ENCODE measurements at places on chromosomes 13 and 19.
A peak's percentile ranks its signal among the peaks of the same experiment; 100 is the strongest.

DNA sequence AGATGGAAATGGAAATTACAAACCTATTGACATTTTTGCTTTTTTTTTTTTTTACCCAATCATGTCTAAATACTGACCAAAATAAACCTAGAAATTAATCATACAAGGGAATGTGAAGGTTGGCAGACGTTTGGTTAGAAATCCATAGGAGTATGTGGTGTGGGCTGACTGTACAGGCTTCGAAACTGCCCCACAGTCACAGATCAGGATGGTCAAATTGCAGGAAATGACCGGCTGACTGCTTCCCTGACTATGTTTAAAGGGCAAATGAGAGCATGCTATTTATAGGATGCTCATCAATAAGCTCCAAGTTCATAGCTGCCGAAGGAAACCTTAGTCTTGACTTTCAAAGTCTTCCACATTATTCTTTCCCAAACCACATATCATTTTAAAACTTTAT lies 118.4 kb downstream of the COG6 start:
- peak; percentile 75 for DNase-seq

- DNase-seq = no peak
These were observed 16.6 kb downstream of the ADAMTS10 start for GRCh38 chr19:8593931-8594330.

- DNase-seq = no peak
These were observed 4.2 kb upstream of the CDX2 start for GRCh38 chr13:27973291-27973690.

DNA sequence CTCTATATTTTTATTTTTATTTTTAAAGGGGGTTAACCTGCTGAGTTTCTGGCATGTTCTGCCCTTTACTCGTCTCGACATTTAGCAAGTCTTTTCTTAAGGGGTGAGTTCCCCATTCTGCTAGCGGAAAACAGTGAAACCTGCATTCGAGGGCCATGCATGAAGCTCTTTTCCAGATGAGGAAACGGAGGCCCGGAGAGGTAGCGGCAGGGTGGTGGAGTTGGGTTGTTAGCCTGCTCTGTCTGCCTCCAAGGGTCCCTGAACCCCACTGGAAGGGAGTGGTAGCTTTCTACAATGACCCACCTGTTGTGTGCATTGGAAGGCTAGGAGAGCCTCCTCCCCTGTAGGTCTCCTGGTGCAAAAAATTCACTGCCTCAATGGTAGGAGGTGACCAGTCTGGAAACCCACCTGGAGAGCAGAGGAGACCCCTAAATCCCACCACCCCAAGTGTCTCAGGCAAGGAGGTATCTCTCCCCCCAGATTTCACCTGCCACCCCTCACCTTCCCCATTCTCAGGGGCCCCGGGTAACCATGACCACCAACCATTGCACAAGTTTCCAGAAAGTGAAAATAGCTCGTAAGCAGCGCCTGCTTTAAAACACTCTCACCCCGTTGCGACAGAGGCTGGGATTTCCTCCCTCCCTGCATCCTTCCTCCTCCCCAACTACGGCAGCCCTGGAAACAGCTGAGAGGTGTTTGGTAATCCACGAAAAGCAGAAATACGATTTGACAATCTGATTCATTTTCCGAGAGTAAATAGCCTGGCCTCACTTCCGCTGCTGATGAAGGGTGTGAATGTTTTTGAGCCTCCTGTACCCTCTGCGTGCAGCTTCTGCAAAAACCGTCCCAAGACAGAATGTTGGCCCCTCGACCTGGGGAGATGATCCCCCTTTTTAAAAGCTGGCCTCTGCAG lies 3.5 kb downstream of the KLF2 start:
- peak; percentile 73 for DNase-seq

DNA sequence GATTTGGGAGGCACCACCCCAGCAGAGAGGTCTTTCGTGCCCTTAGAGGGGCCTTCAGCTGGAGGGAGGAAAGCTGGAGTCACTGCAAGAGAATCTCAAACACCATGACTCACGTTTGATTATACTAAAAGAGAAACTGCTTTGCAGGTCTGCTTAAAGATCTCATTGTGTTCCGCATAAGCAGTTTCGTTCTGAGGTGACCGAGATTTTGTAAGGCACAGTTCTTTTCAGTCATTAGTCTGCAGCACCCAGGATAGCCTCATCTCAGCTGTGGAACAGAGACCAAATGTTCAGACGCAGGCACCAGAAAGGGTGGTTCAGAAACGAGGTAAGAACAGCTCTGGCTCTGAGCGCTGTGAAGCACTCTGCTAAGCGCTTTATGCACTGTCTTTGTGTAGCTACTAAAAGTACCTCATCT lies 71.2 kb upstream of the GTF3A start:
- DNase-seq = peak; percentile 47

DNA sequence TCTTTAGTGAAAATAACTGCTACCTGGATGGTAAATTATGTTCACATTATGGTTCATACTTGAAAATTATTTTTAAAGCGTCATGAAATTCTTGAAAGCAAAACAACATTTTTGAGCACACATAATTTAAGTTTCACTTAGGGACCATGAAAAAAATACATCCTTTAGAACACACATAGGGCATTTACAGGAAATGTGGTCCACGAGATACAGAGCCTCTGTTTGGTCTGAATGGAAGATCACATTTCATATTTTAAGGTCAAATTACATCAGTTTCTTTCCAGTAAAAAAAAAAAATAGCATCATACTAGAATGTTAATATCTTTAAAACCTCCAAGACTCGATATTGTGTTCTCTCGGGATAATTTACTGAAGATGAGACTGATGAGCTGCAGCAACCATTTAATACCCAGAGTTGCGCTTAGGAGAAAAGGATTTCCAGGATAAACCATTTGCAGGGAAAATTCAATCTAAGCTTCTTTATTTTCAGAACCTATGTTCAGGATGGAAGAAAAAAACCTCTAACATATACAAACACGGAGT lies 720.7 kb downstream of the DIAPH3 start:
- DNase-seq = no peak

DNA sequence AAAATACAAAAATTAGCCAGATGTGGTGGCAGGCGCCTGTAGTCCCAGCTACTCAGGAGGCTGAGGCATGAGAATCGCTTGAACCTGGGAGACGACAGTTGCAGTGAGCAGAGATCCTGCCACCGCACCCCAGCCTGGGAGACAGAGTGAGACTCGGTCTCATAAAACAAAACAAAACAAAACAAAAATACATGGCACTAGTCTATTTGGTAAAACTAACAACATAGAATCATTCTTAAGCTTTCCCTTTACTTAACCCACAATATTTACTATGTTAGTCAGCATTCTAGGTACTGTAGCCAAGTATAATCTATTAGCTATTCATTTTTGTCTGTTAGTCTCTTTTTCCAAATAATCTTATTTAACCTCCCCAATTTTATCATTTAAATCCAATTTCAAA lies 1482.8 kb downstream of the SLITRK5 start:
- DNase-seq = no peak

GRCh38 chr19:7912144-7912696 lies 2.4 kb upstream of the TGFBR3L start:
- DNase-seq = no peak

- DNase-seq = peak; percentile 68
These were observed 11.9 kb downstream of the SELENOW start for GRCh38 chr19:47790398-47790814.

DNA sequence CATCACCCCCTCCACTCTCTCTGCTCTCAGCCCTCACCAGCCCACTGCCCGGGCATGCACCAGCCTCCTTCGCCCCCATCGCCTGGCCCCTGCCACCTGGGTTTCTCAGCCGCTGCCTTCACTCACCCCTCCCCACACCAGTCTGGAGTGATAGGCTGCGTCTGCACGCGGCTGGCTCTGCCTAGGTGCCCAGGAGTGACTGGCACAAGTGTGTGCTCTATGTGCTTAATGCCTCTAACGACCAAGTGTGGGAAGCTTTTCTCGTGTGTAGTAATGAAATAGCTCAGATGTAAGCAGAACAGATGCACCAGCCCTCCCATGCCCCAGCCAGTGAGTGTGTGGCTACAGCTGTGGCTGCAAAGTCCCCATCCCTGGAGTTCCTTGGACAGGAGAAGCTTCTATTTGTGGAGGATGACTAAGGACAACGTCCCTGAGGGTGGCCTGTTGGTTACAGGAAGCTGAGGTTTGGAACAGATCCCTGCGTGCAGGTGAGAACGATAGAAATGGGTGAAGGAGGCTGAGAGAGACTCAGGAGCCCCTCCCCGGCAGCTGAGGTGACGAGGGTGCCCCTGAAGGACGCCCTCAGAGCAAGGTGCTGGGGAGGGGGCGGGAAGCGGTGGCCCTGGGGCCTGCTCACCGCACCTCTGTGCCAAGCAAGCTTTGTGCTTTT lies 35.6 kb downstream of the ATP11A start:
- DNase-seq = peak; percentile 47

DNA sequence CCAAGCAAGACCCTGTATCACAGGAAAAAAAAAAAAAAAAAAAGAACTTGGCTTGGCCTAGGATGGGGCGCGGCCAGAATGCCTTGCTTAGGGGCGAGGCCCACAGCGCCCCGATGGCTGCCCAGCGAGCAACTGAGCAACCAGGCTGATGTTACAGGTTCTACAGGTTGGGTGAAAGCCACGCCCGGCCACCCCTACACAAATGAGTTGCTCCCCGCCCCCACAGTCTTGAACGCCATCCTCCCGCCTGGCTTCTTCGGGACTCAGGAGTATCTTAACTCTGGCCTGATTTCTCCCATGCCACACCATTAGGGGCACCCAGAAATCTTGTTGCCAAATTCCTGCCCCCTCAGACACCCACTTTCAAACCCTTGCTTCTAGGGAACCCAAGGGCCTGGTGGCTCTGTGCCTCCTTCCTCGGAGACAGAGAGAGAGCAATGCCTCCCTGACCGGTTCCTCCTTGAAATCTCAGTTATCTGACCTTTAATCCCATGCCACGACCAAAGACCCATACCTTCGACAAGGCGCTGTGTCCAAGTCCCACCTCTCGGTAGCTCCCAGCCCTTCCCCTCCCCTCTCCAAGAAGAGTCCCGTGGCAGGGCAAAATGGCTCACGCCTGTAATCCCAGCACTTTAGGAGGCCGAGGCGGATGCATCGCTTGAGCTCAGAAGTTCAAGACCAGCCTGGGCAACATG lies 1.1 kb upstream of the CBLC start:
- DNase-seq = no peak

DNA sequence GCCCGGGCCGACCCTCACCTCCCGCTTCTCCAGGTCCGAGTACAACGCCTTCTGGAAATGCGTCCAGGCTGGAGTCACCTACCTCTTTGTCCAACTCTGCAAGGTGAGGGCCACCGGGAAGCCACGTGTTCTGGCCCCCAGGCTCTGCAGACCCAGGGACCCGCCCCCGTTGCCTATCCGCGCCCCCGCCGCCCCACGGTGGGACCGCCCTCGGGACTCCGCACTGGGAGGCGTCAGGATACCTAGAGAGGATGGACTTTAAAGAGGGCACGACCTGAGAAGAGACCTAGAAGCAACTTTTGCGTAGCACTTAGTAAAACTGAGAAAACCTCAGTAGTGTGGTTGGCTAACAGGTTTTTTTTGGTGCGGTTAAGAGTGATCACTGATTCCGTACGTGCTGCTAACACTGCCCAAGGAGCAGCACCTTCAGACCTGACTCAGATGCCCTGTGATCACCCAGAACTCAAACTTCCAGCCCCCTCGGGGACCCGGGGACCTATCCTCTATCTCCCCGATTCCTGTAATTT lies 492 bp downstream of the TMEM147 start:
- peak; percentile 34 for DNase-seq

DNA sequence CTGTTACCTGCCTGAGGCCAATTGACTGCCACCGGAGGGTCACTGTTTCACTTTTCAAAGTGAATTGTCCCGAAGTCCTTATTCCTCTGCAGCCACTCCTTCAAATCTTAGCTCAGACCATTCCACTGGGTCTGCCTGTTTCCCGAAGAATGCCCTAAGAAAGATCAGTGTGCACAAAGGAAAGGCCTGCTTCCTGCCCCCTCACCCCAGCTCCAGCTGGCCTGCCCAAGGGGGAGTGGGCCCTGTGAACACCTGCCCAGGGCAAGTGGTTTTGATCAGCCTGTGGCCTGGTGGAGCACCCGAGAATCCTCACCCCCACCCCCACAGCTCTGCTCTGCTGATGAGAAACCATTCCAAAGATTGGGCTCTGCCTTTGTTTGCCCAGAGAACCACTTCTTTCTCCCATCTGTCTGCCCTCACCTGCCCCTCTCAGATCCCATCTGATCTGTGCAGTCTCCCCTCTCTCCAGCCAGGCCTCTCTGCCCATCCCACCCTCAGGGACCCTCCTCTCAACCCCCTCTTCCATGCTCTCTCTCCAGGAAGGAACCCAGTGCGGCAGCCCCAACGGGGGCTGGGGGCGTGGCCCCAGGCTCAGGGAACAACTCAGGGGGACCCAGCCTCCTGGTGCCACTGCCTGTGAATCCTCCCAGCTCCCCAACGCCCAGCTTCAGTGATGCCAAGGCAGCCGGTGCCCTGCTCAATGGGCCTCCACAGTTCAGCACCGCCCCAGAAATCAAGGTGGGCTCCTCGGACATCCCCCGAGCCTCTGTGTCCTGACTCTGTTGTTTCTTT lies 10.3 kb downstream of the LENG1 start:
- DNase-seq = no peak

GRCh38 chr13:103200118-103200885 lies 134.1 kb upstream of the SLC10A2 start:
- DNase-seq = no peak

DNA sequence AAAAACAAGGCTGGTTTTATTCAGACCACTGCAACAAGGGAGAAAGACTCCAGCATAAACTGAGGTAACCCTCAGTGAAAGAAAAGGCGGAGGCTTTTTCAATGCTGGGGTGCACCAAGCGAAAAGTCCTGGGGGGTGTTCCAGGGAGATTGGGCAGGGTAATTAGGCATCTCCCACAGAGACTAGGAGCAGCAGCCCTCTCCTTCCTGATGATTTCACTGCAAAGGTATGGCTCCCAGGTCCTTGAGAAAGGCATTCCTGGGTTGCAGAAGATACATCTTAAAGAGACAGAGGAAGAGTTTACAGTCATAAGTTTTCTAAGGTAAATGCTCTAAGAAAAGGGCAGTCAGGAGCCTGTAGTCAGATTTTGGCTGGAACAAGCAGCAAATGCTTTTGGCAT lies 412.0 kb downstream of the FOXO1 start:
- DNase-seq = peak; percentile 22

- peak; percentile 76 for DNase-seq
These were observed 3.4 kb downstream of the PBX4 start for GRCh38 chr19:19615086-19615485.

GRCh38 chr13:58397596-58398387 lies 766.2 kb downstream of the PCDH17 start:
- no peak for DNase-seq

GRCh38 chr19:23525276-23525852 lies 130.1 kb upstream of the ZNF91 start:
- DNase-seq = no peak

GRCh38 chr13:63024458-63024857 lies 1608.8 kb upstream of the PCDH20 start:
- no peak for DNase-seq
